ENCODE measurements at places on chromosomes 13 and 19. TPM values are rescaled to one million over a fixed set of nuclear protein-coding genes. Genes with fewer than 3 reads are reported as not detected.

Gene RNU6-9
- total RNA-seq: not detected

Gene ZNF549
- total RNA-seq: 3.9 TPM

- no peak for DNase-seq
These were observed 29.2 kb downstream of the ZNF546 start for GRCh38 chr19:40025938-40026596.

GRCh38 chr13:109783815-109784589 lies 2.4 kb downstream of the IRS2 start:
- peak; percentile 56 for DNase-seq

DNA sequence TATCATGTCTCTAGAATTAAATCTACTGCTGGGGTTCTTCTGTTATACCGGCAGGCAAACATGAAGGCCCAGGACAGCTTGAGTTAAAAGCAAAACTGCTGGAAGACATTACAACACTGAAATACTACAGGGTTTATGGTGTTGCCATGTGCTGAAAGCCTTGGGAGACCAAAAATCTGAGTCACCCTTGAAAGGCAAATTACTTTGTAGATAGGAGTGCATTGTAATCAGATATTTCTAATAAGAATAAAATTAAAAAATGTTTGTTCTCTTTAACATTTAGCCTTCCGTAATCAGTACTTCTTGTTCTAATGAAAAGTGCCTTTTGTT lies 181.3 kb downstream of the PCDH9 start:
- no peak for DNase-seq
